Activated T-helper 1 cell treated with anti-CD3 and anti-CD28 coated beads, Interleukin-12 subunit alpha, Interleukin-12 subunit beta, Interleukin-2, Interleukin-4 antibody, amounts not matched to agents 30 ng/mL and 10 ng/mL and 1 ng/mL, durations not matched to agents 14 hours and 24 hours and 36 hours (primary cell): ENCODE measurements at places on chromosomes 7 and 10. TPM values are rescaled to one million over a fixed set of nuclear protein-coding genes. Genes with fewer than 3 reads are reported as not detected.

Gene SCART1
- total RNA-seq: 1.2 and 1.5 TPM in 2 replicates

- no peaks in the 10 kb centered on the region for H3K27me3 ChIP-seq
- peaks cover 70% of the 10 kb centered on the region for H3K4me1 ChIP-seq
- H3K4me3 ChIP-seq: no peak overlapping the region
- H3K36me3 ChIP-seq: peaks cover 19% of the 10 kb centered on the region
Measured at GRCh38 chr7:22998519-22998896, 15.4 kb downstream of the HYCC1 start.

Gene ZNF425
- 1.1 and 1.2 TPM in 2 replicates for total RNA-seq

- peaks cover 1% of the 10 kb centered on the region for H3K36me3 ChIP-seq
- peaks cover 30% of the 10 kb centered on the region for H3K4me1 ChIP-seq
- no peak overlapping the region for H3K4me3 ChIP-seq
Measured at GRCh38 chr7:5677538-5678294, 103.7 kb downstream of the RNF216 start.

Gene HOXA13
- not detected in 2 replicates for total RNA-seq
